Anterior cingulate cortex (tissue), 58 donors: ENCODE measurements at places on chromosomes 12 and 14.

GRCh38 chr14:35865611-35866324 is 39.6 kb downstream of the BRMS1L start:
- no peak for DNase-seq

GRCh38 chr12:50166799-50167048 is 445 bp downstream of the CERS5 start:
- no peak for DNase-seq

DNA sequence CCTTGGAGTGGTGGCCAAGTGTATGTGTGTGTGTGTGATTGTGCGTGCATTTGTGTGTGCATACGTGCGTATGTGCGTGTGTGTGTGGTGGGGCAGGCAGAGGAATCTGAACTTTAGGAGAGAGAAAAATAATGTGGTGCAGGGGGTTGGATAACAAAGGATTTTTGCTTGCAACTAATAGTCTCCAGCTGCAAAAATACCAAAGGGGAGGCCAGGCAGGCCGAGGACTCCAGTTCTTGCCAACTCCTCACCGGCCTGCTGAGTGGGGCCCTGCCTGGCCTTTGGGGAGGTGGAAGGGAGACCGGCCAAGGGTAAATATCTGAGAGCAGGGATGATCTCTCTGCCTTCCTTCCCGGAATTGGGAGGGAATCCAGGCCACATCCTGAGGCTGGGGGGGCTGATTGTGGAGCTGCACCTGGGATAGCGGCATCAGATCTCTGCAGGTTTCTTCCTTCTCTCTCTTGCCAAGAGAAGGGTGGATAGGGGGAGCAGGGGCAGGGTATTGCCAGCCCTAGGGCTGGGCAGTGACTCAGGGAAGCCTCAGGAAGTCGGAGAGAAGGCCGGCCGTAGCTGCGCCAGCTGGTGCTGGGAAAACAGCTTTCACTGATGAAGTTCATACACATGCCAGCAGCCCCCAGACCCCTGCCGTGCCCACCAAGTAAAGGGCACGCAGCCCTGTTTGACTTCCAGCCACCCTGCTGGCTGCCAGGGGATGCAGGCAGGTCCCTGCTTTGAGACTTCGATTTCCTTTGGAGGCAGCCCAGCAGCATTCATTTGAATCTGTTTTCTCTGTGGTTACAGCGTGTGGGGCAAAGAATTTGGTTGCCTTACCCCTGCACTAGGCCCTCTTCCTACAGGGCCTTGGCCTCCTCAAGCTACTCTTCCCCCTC is 4.6 kb upstream of the LRP1-AS start:
- DNase-seq, result no peak

GRCh38 chr14:93535537-93535936 is 104.8 kb downstream of the UNC79 start:
- DNase-seq, result no peak

DNA sequence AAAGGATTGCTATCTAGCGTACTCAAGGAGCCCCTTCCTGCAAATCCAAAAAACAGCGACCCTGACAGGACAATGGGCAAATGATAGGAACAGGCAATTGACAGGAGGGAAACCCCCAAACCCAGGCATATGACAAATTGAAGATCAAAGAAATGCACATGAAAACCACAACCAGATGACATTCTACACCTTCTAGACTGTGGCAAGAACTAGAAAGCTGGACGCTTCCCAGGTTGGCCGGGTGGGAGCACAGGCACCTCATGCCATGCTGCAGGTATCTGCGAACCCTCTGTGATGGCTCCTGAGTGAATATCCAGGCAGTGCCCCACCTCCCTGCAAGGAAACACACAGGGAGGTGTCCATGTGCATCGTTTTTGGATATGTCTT is 37.1 kb downstream of the CMKLR1 start:
- no peak for DNase-seq

- DNase-seq, result no peak
These were observed 581 bp downstream of the CD69 start for GRCh38 chr12:9760120-9760519.

DNA sequence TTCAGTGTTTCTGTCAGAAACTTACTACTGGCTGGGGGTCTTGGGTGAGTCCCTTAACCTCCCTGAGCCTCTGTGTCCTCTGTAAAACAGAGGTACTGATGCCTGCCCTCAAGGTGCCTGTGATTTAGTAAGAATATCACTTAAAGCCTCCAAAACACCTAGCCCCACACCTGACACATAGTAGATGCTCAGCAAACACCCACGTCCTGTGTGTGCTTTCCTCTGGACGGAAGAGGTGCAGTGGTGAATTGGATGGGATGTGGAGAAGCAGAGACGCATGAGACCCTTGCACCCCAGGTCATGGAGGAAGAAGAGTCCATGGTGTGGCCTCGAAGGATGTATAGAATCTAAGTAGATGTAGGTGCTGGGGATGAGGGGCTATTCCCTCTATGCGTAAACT is 110.6 kb downstream of the LGMN start:
- DNase-seq, result no peak

DNA sequence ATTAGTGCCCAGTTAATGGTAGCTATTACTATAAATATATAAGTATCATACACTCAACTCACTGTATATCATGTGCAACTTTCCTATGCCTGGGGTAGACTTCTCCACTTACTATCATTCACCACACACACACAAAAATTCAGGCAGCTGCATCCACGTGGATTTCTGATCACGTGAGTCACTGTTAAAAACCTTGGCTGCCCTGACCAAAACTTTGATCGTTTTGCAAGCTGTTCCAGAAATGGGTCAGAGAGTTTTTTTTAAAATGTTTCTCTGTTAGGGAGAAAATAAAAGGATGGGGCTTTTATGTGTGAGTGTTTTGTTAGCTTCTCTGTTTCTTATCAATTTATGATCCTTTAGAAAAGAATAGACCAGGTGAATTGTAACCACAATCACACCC is 198.2 kb upstream of the CNOT2 start:
- DNase-seq, result no peak

- DNase-seq, result no peak
These were observed 81.3 kb downstream of the CHST11 start for GRCh38 chr12:104538056-104538455.

- DNase-seq, result no peak
These were observed 25.8 kb downstream of the DACT1 start for GRCh38 chr14:58663494-58664111.

DNA sequence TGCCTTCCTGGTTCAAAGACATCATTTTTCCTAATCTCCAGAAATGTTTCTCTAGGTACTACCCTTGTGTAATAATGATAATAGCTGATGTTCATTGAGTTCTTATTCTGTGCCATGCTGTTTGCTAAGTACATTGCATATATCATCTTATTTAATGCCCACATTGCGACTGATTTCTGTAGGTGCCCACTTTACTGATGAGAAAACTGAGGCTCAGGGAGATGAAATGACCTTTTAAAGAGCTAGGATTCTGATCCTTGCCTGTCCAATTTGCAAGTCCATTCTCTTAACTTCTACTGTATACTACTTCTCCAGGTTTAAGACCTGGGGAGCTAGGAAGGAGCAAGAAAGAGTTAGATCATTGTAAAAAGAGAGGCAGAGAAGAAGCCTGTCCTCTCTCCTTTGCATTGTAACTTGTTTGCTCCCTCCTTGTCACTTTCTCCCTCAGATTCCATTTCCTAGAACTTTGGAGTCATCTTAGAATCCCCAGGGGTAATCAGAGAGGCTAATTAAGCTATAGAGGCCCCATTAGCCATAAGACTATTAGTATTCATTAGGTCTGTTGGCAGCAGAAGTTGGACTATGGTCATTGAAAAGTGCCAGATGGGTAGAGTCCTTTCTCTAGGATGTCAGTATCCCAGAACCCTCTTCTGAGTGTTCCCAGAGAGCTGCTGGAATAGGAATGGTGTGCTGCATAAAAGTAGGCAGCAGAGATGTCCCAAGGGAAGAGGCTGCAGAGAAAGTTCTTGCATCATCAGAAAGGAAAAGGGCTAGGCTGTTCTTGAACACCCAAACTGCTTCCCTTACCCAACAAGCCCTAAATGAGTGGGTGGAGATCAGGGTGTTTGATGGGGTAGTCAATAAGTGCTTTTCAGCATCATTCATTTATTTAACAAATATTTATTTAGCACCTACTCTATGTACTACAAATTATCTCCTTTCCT is 3.1 kb downstream of the DGKA start:
- DNase-seq, result no peak

DNA sequence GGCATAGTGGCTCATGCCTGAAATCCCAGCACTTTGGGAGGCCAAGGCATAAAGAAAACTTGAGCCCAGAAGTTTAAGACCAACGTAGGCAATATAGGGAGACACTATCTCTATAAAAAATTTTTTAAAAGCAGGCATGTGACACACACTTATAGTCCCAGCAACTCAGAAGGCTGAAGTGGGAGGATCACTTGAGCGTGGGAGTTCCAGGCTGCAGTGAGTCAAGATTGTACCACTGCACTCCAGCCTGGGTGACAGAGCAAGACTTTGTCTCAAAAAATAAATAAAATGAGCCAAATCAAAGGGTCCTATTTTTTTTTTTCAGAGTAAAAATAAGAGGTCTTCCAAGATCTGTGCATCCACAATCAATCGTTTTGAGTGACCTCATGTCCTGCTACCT is 237.6 kb downstream of the SLC16A7 start:
- no peak for DNase-seq

GRCh38 chr14:32252030-32252670 is 49.1 kb upstream of the RNU6-8 start:
- DNase-seq, result peak; percentile 50

- DNase-seq, result no peak
These were observed 1.2 kb downstream of the PRMT8 start for GRCh38 chr12:3491938-3492792.

GRCh38 chr14:53389202-53389601 is 236.1 kb upstream of the DDHD1 start:
- DNase-seq, result no peak

DNA sequence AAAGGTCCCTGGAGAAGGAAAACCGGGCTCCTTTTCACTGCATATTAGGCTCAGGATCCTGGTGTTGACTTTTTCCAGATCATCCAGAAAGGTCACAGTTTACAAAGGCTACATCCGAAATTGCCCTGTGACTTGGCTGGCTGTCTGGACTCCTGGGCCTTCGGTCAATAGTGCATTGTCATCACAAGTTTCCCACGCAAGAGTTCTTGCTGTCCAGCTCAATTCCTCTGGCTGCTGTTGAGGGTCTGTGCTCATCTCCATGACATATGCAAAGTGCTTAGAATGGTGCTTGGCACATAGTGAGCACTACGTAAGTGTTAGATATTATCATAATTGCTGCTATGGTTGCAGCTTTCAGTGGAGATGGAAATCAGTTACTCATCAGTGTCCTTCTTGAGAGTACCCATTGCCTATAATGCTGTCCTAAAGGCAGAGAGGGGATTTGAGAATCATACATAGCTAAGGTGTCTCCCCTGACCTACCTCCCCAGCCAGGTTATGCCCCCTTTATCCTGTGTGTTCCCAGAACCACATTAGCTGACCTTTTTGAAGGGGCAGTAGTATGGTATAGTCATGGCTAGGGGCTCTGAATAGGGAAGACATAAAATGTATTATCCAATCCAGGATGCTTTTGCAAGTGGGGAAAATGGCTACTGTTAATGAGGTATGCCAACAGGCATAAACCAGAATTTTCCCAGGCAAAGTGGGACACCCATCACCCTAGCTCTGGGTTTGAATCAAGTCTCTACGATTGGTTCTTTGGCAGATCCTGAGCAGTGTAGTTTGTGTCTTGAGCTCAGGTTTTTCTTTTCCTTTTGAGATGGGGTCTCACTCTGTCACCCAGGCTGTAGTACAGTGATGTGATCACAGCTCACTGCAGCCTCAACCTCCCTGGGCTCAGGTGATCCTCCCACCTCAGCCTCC is 132.0 kb upstream of the CCND2 start:
- DNase-seq, result no peak

DNA sequence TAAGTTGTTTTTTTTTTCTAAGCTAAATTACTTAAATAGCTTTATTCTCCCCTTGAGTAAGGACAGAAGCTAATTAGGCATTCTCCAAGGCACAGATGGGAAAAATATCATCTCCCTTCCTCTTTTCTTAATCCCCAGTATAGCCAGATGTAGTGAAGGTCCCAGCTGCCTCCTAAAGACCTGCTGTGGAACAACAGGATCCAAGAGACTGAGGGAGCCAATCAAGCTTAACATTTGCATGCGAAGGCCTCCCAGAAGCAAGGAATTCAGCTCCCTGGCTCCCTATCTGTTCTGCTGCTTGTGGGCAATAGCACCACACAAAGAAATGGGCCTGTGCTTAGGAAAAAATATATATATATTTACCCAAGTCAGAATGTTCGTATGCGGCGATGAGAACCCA is 255.2 kb downstream of the SYT1 start:
- DNase-seq, result no peak

GRCh38 chr12:114447799-114448617 is 42.1 kb upstream of the TBX5 start:
- no peak for DNase-seq

DNA sequence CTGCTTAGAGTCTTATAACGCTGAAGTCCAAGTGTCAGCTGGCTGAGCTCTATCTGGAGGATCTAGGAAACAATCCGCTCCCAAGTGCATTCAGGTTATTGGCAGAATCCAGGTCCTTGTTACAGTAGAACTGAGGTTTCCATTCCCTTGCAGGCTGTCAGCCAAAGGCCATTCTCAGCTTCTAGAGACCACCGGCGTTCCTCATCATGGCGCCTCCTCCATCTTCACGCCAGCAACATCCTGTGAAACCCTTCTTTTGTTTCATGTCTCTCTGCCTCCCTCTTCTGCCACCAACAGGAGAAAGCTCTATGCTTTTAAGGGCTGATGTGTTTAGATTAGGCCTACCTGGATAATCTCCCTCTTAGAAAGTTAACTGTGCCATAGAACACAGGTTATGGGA is 133.0 kb upstream of the RASSF8 start:
- DNase-seq, result no peak

DNA sequence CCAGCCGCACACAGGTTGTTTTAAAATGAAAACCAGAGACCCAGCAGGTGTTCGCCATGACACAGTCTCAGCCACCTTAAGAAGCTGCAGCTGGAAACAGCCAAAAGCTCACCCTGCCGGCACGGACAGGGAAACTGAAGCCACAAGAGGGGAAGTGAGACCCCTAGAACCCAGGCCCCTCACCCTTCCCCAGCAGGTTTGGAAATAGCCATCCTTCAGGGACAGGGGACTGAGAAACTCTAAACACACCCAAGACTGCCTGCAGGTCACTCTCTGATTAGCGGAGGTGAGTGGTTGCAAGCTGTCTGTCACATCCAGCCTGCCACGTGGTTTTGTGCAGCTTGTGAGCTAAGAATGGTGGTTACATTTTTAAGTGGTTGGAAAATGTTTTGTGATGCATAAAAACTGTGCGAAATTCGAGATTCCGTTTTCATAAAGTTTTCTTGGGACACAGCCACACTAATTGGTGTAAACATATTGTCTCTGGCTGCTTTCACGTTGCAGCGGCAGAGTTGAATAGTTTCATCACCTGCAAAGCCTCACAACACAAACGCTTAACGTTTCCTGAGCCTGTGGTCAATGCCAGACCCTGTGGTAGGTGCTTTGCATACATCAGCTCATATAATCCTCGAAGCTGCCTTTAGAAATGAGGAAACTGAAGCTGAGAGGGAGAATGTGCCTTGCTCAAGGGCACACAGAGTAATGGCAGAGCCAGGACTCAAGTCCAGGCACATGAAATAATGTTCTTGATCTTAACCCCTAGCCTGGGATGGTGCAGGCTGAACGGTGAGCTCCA is 1.7 kb upstream of the SELPLG start:
- DNase-seq, result no peak
